ENCODE measurements at places on chromosomes 3 and 15.

DNA sequence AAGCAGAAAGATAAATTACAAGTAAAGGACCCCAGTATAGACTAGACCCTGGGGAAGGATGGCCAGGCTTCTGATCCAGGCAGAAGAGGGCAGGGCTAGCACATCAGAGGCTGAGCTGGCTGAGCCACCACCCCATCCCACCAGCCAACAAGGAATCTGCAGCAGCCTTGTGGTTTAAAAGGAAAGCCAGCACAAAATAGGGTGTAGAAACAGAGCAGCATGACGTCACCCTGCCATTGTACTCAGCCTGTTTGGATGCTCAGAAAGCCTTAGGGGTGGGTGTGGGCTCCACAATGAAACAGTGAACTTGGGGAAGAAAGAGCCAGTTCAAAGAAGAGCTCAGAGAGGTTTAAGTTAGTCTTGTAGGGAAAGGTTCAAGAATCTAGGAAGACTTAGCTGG is 28.2 kb downstream of the DUOX1 start:
- DNase-seq = no peak

GRCh38 chr15:72437650-72438316 is 36.3 kb upstream of the ARIH1 start:
- DNase-seq = no peak

DNA sequence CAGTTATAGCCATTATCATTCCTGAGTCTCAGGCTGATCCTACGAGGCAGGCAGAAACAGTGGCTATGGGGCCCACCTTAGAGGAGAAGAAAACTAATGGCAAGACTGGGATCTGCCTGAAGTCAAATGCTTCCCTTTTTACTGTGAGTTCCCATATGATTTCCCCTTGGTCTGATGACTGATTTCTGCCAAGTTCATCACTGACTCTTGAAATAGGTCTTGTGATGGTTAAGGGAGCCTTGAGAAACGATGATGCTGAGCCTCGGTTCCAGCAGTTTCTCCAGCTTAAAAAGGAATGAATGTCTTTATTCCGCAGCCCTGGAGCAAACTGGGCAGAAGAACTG is 29.4 kb upstream of the LDHAL6B start:
- DNase-seq = no peak

DNA sequence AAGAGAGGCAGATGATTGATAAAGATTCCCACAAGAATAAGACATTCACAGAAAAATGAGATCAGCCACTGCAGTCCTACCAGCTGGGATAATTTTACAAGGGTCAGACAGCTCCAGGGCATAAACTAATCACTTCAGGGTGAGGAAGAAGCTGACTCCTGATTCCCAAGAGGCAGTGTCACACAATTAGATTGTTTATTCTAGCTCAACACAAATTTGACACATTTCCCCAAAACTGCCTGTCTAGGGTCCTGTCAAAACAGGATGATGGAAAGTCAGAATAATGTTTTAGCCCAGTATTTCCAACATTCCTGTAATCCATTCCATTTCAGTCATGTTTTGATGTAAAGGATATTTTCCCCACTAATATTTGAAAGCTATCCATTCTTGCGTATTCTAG is 110.8 kb downstream of the TNIK start:
- DNase-seq = no peak

DNA sequence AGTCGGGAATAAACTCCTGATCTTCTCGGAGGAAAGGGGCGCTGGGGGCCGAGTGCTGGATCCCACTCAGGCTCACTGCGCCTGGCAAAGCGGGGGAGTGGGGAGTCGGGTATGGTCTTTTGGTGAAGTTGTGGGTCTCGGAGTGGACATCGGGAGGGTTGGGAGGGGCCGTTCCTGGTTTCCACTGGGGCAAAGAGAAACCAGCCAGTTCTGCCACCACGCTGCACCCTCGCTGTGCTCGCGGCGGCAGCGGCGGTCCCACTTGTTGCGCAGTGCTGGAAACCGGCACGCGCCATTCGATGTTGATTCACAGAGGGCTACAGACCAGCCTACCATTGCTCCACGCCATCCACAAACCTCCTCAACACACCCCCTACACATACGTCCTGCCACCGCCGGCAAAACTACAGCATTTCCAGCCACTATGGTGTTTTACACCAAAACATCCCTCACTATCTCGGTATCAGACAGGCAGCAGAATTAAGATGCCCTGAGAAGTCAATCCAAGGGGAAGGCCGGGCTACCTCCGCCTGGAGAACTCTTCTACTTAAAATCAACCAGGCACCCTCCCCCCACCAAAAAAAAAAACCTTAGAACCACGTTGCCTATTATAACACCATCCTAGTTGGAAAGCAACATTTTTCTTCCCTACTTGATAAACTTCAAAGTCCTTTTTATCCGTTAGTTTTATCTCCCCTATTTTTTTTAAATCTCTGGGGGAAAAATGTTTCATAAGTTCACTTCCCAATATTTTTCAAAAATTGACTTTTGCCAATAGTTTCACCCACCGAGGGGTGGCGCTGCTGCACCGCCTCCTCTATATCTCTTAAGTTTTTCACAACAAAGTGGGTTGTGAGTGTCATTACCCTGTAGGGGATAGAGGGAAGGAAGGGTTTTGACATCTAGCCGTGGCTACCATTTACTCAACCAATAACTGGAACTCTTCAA is 3.6 kb downstream of the BCL6 start:
- peak; percentile 76 for DNase-seq

GRCh38 chr3:99895703-99896441 is 78.2 kb downstream of the CMSS1 start:
- DNase-seq = peak; percentile 91

DNA sequence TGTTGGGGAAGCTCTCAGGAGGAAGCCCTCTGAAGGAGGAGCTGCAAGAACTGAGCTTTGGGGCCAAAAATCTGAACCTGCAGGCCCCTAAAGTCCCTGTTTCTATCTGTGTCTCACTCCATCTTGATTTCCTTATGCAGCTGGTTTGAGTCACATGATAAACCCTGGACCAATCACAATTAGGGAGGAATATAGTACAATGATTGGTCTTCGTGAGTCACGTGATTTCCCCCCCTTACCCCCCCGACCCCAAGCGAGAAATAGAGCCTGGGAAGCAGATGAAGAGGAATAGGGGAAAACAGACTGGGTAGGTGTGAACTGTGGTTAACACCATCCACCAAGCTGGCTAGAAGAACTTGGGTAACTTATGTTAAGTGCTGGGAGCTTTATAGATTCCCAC is 12.9 kb downstream of the CRABP1 start:
- no peak for DNase-seq

DNA sequence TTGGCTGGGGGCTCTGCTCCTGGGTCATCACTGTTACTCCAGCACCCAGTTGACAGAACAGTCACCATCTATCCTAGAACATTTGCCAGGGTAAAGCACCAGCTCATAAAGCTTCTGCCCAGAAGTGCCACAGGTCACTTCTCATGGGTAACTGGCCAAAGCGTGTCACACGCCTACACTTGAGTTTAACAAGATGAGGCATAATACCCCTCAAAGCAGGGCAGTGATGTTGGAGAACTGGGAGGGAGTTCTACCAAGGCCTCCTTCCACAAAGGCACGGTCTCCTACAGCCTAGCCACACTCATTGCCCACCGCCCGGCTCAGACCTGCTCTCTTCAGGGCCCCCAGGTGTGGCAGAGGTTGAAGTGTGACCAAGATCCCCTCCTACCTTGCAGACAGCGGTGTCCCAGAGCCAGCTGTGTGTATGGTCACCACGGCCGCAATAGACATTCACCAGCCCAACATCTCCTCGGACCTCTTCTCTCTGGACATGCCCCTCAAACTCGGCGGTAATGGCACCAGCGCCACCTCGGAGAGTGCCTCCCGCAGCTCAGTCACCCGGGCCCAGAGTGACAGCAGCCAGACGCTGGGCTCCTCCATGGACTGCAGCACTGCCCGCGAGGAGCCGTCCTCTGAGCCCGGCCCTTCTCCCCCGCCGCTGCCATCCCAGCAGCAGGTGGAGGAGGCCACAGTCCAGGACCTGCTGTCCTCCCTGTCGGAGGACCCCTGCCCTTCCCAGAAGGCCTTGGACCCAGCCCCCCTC is 107.7 kb downstream of the ETFA start:
- no peak for DNase-seq

DNA sequence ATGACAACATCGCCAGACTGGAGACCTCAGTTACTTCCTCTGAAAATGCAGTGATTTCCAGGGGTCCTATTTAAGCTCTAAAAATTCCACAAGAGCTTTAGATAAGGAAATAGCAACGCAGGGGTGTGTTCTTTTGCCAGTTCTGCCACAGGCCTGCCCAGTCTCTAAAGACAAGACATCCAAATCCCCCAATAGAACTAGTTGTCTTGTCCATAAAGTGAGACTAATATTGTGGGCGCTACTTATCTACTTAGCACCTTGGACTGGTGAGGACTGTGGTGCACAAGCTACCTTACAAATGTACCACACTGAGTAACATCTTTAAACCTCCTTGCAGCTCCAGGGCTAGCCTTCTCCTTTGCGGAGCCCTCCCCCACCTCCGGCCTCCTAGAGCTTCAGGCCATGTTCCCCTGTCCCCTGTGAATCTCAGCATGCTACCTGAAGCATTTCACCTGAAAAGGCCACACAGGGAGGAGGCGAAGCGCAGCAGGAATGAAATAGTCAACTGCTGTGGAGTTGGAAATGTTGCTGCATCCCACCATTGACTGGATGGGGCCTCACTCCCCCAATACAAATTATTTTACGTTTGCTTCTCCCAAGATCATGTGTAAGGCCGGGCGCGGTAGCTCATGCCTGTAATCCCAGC is 9.6 kb upstream of the LRRC2 start:
- DNase-seq = no peak

- DNase-seq = no peak
These were observed 92.8 kb downstream of the FNDC3B start for GRCh38 chr3:172132159-172132586.

DNA sequence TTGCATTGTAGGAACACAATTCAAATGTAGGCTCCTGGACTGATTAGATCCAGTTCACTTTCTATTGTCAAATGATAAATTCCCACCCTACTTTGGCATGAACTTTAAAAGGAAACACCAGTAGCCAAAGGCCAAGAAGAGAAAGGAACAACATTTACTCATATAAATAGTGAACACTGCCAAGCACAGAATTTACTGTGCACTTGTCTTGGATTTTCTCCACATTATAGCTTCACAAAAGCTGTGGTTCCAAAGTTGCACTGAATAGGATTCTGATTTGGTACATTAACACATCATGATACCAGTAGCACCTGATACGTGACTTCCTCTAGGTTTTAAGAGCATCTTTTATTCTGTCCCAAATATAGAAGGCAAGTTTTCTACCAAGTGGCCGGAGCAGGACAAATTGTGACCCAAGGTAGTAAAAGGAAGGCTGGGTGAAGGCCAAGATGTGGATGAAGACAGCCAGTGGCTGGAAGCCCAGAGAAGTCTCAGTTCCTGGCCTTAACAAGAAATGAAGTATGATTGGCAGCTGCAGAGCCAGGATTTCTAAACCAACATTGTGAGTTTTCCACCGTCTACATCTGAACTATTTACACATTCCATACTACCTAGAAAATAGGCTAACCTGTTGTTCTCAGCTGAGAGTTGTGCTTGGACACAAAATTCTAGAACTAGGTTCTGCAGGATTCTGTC is 206.7 kb downstream of the THRB start:
- no peak for DNase-seq

- no peak for DNase-seq
These were observed 135.8 kb upstream of the RORA start for GRCh38 chr15:61364871-61365270.

DNA sequence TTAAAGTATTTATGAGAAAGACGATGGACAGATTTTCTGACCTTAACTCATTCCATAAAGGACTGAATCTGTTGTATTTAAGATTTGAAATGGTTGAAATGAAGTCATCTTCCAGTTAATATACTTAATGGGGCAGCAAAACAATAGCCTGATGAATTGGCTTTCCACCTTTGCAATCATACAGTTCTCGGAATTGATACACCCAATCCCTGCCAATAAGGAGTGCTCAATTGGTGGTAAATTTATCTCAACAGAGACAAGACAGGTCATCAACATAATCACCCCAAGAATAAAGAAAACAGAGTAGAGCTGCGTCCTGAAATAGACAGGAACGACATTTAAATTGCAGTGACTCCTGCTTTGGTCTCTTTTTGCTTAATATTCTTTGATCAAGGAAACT is 11.2 kb downstream of the ANXA2 start:
- no peak for DNase-seq

DNA sequence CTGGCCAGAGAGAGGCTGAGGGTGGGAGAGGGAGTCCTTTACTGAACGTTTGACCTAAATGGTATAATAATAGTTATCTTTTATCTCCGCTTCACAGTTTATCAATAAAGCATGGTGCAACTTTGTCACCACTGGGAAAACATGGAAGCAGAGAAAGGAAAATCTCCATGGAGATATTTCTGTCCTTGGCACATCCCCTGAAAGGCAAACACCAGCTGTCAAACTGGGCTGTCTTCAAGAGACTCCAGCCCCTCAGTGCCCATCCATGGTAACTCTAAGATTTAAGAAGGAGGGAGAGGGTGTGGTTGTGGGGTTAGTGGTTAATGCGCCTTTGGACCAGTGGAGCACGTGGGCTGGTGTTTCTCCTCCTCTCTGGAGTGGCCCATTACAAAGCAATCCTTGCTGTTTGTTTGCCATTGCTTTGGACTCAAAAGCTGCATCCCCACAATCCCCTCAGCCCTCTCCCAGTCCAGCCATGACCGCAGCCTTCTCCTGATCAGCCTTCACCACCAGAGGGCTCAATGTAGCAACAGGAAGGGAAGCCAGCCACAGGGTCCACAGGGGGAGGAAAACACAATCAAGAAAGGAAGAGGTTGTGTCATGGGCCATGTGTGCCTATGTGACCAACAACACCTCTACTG is 38.2 kb upstream of the FAM174B start:
- peak; percentile 15 for DNase-seq

DNA sequence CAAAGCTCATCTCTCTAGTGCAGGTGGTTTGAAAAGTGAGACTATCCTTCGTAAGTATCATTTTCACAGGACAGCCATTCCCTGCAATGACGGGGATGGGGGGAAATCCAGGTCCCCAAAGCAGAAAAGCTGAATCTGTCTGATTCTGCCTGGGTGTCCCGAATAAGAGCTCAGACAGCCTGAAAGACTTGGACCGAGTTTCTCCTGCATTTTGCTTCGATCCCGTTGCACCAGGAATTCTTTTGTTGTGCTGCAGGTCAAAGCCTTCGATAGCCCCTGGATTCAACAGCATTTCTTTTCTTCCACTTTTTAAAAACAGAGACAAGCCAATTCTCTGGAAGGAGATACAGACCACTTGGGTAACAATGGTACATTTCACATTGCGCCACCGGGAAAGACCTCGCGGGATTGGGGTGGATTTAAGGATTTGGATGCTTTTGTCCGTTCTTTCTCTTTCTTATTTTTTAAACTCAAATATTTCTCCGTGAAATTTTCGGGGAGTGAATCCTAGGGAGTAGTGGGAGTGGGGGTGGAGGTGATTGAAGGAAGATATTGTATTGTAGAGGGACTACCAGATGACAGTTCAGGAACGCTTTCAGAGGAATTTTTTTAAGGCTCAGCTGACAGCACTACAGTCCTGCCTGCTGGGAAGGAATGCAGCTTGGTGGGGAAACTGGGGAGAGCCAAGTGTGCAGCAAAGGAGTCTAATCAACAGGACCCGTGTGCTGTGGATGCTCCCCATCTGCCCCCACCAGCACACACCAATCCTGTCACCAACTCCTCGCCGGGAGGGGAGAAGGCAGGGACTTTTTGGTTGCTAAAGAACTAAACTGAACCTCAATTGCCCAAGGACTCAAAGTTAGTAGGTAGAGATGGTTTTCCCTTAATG is 2.6 kb downstream of the SLITRK3 start:
- no peak for DNase-seq

GRCh38 chr3:67228136-67228535 is 230.0 kb downstream of the KBTBD8 start:
- DNase-seq = no peak

Measured in kidney tubule cell (primary cell).